ENCODE measurements at places on chromosomes 3 and 15.

DNA sequence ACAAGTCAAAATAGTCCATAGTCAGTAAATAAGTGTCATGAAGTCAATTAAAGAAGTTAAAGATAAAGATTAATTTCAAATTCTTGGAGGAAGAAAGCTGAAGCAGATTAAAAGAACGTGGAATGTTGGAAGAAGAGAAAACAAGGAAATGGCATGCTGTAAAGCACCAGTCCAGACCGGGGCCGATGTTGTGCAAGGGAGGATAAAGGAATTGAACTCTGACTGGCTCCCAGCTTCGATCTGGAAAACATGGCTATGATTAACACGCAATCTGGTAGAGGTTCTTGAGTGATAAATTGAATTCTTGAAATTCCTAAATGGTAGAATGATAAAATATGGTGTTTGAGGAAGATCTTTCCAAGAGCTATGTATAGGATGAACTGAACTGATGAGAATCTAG lies 194.4 kb downstream of the MEIS2 start:
- no peak for DNase-seq

- DNase-seq: no peak
Measured at GRCh38 chr3:182730675-182731042, 62.6 kb upstream of the ATP11B start.

DNA sequence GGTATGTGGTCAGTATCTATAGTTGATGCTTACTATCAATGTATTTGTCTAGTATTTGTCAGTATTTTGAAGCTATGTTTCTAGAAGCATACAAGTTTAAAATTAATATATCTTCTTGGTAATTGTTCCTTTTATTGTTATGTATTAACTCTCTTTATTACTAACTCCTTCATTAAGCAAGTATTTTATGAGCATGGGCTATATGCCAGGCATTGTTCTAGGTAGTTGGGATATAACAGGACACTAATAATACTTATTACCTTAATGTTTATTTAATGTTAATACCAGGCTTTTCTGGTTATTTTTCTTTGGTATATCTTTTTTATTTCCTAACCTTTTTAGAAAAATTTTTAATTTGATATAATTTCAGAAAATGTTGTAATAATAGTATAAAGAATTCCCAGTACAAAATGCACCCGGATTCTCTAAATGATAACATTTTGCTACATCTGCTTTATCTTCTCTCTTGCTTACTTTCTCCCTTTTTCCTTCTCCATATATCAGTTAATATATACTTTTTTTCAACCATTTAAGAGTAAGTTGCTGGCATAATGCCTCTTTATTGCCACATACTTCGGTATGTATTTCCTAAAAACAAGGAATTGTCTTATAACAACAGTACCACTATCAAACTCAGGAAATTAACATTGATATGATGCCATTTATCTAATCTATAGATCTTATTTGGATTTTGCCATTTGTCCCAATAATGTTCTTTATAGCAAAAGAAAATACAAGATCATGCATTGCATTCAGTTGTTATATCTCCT lies 30.9 kb downstream of the LRRC49 start:
- no peak for DNase-seq

DNA sequence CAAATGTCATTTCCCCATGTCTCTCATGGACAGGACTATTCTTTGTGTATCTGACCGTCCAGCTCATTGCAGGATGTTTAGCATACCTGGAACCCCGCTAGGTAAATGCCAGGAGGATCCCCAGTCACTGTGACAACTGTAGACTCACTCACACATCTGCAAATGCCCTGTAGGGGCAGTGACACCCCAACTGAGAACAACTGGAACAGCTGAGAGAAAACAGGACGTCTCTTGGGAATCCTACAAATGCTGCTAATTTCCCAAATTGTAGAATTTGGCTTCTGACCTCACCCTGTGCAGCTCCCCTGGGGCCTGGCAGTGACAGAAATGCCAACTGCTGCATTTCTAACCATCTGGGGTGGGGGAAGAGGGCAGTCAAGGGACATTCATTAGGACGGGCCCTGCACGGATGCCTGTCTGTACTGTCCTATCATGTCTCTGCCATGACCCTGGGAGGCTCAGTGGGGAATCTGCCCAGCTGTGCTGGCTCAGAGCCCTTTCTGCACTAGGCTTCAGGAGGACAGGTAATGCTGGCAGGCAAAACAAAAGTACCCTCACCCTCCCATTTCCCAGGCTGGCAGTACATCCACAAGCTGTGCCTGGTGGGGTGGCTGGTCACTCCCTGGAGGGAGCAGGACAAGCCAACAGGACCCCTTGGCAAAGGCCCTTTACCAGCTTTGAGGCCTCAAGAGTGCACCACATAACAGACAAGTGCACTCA lies 30.4 kb downstream of the RAB6B start:
- no peak for DNase-seq

GRCh38 chr3:15755181-15755580 lies 42.6 kb downstream of the ANKRD28 start:
- DNase-seq: no peak

DNA sequence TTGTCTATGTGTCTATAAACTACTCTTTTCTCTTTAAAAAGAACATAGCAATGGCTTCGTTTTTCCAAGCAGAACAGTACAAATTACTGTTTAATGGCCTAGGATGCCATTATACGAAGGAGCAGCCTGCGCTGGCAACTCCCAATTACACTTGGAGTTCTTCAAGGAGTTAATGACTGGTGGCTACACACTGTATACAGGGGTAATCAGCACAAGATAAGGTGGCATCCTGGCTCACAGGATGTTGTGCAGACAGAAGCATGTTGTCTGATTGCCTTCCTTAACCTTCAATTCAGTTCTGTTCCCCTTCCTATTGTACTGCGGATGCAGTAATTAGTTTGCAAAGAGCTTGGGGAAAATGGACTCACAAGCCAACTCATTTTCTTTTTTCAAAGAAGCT lies 250.7 kb upstream of the ROBO2 start:
- no peak for DNase-seq
